ENCODE measurements at places on chromosomes 3 and 15.

DNA sequence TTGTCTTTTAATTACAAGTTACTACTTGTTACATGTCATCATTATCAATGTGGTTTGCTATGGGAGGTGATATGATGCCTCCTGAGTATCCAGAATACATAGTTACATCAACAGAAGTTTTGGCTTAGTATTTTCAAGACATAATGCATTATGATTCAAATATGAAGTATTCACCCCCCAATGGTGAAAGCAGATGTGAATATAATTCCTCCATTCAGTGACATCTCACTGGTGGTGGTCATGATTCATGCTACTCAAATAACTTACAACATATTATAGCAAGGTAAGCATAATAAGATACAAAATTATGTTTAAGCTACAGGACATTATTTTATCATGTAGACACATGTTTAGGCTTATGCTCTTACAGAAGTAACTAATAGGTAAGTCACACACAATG, 34.9 kb upstream of the TTBK2 start:
- DNase-seq: no peak

DNA sequence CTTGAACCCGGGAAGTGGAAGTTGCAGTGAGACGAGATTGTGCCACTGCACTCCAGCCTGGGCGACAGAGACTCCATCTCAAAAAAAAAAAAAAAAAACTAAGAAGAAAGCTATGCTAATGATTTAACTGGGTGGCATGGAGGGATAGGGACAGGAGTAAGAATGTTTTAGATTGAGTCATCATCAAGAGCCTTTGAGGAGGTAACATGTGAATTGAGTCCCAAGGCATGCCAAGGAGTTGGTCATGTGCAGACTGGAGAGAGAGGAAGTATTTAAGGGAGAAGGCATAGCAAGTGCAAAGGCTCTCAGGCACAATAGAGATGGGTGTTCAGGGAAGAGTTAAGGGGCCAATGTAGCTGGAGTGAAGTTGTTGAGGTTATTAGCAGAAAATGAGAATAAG, 9.1 kb downstream of the BNC1 start:
- DNase-seq: no peak

DNA sequence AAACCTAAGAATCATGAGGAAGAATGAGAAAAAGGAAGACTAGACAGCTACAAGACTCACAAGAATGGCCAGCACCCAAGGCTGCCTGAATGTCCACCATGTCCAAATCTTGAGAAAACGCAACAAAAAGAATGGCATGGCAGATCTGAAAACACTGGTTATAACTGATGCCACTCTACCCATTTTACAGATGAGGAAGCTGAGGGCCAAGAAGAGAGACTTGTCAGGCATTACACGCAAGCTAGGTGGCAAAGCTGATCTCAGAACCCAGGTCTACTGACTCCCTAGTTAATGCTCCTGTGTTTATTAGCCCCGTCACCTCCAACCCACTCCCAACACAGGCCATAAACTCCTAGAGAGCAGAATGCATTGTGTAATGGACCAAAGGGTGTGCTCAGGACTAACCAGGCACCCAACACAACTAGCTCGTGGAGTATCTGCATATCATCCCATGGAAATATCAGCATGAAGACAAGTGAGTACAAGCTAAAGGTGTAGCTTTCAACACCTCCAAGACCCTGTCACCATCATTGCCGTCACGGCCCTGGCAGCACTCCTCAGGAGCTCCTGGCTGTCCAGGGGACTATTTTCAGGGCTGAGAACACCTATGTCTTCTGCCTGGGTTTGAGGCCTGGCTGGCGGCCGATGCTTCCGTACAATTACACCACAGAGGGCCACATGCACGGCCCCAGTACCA, 111.7 kb downstream of the XXYLT1 start:
- DNase-seq: no peak

- no peak for DNase-seq
Measured at GRCh38 chr15:101172501-101173071, 79.3 kb downstream of the CHSY1 start.

- DNase-seq: no peak
Measured at GRCh38 chr15:56045068-56045748, 51.8 kb upstream of the NEDD4 start.

DNA sequence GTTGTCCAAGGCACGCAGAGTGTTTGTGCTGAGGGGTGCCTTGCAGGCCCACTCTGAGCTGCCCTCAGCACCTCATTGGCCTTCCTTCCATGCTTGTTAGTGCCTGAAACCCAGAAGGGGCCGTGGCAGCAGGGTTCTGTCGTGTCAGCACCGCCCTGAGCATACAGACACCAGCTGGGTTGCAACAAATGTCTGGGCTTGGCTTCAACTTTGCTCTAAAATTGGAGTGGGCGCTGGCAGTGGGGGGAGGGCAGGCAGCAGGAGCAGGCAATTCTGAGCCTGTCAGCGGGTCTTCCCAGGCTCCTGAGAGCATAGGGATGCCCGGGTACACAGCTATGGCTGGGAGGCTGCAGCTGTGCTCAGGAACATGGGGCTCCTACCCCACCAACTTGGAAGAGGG, 464.3 kb downstream of the EPHA3 start:
- DNase-seq: no peak

- no peak for DNase-seq
Measured at GRCh38 chr15:24945711-24946110, 9.1 kb upstream of the SNRPN start.

DNA sequence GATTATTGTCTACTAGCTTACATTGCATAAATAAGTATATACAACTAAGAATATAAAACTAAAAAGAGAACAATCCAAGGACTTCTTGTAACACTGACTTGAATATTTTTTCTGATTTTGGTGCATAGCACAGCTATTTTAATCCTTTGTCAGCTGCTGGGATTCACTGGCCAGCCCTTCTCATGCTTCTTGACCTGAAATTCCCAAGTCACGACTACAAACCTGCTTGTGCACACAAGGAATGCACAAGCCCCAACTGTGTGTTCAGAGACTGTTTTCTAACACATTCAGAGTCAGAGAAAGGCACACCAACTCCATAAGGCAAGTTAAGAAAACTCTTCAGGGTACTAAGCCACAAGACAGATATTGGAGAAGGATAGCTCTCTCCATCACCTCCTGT, 80.9 kb downstream of the TNIK start:
- no peak for DNase-seq

DNA sequence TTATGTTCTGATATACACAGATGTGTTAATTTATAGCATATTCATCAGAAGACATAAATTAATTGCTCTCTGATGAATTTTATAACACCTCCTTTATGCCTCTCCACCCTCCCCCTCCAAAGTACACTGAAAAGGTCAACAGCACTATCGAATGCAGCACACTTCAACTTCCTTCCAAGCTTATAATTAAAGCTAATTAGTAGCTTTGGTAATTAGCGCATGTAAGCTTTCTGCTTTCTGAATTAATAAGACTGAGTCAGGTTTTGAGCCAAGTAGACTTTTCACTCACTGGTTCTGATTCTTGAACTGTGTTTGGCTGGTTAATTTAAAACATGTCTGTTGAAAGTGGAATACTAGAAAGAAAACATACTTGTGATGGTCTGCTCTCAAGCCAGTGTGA, 760.8 kb upstream of the CFAP20DC start:
- DNase-seq: no peak

GRCh38 chr3:25854635-25855034, 64.7 kb downstream of the OXSM start:
- no peak for DNase-seq

GRCh38 chr15:80028937-80029336, 30.5 kb upstream of the ZFAND6 start:
- DNase-seq: no peak

DNA sequence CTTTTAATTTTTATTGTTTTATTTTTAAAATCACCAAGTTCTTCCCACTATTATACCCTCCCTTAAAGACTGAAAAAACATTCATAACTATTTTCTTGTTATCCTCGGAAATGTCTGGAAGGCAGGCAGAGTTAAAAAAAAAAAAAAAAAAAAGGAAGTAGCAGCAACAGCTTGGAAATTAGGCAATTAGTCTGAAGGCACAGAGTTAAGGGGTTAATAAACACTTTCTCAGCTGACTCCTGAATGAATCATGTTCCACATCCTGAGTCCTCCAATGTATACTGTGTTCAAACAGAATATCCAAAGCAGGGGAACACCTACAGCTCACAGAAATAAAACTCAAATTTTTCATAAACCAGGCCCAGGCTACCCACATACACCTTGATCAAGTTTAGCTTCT, 5.8 kb downstream of the HEXA start:
- no peak for DNase-seq

- DNase-seq: no peak
Measured at GRCh38 chr15:62136911-62137865, 27.9 kb downstream of the C2CD4B start.

DNA sequence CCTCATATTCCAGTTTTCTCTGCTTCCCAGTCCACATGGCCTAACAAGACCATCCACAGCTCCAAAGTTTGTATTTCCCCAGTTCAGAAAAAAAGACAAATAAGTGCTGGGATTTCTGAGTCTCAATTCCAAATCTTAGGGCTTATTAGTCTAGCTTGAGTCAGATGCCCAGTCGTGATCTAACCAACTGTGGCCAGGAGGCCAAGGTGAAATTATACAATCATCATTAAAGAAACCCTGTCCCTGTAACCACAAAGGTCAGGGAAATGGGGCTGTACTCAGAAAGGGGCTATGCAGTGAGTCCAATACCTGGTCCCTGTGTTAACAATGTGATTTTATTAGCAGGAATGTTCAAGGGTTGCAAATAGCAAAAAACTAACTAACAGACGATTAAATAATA, 40.5 kb upstream of the MITF start:
- DNase-seq: no peak

DNA sequence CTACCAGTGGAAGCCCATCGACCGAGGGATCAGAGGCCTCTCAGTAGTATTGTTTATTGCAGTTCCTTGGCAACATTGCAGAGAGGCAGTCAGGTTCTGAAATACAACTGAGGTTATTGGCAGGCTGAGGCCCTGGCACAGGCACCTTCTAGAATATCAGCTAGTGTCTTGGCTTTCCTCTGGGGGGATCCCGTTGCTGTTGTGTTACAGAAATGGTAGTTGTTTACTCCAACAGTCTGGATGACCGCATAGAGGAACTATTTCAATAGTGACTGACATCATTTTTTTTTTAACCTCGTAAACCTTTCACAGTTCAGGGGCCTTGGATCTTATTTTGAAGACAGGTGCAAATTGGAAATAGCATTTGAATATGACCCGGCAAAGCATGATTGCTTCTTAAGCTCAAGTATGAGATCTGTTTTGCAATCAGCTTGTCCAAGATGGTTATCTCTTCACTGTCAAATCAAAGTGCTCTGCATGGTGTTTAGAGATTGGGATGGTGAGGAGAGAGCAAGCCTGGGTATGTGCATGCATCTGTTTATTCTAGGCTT, 63.9 kb downstream of the PGPEP1L start:
- no peak for DNase-seq

DNA sequence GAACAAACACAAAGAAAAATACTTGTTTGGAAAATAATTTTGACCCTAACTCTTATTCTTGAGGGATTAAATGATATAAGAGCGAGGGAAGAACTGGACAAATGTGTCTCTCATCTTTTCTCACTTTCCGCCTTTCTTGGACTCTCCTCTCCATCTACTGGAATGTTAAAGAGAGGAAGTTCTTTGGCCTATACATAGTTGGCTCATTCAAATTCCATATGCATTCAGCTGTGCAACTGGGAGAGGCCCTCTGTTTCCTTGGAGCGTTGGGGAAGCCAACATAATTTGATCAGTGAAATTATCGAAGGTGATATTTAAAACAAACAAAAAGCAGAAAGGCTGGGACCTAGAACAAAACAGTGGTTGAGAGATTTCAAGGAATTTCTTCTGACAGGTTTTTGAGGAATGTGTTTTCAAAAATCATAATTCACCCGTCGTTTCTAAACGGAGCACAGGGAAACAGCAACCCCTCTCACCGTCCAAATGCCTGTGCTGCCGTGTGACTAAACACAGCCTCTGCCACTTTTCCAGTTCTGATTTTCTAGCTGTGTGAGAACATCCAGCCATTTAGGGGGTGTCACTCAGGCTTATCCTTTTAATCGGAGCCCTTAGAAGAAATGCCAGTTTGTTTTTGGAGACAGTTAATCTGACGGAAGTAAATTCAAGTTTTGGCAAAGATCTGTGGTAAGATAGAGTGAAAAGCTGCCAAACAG, 489.9 kb downstream of the SOX2 start:
- no peak for DNase-seq

DNA sequence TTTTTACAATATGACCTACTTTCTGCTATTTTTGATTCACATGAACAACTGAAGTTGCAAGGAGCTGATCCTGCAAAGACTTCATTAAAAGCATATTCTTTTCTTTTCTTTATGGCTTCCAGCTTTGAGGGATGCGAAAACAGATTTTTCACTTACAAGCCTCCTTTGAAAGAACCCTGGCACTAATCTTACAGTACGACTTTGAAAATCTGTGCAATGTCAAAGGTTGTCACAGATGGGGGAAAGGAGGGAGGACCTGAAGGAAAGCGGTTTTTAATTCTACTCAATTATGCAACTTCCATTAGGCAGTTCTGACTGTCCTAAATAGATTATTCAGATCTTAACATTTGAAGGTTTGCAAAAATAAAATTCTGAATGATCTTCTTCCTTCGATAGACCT, 130.5 kb downstream of the TNIK start:
- DNase-seq: no peak

- DNase-seq: no peak
Measured at GRCh38 chr3:127794402-127794801, 27.9 kb downstream of the MGLL start.

DNA sequence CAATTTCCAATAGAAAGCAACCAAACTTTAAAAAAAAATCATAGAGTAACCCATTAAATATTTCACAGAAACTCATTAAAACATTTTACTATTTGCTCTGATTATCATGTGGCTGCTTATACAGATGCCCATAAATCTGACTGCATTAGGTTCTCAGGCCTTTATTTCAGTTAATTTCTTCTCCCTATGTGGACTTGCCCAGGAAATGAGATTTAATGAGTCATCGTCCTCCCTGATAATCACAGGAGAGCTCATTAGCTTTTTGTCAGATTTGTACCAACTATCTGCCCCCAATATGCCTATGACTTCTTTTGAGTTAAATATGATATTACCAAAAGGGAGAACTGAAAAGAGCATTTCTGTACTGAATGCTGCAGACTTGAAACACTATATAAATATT, 168.0 kb downstream of the FOXB1 start:
- DNase-seq: no peak

- no peak for DNase-seq
Measured at GRCh38 chr3:45123581-45124269, 22.5 kb downstream of the CDCP1 start.

All from CD4-positive, CD25-positive, alpha-beta regulatory T cell (primary cell).